NCI-H526 (cell line): ENCODE measurements at places on chromosomes 4 and X.

DNA sequence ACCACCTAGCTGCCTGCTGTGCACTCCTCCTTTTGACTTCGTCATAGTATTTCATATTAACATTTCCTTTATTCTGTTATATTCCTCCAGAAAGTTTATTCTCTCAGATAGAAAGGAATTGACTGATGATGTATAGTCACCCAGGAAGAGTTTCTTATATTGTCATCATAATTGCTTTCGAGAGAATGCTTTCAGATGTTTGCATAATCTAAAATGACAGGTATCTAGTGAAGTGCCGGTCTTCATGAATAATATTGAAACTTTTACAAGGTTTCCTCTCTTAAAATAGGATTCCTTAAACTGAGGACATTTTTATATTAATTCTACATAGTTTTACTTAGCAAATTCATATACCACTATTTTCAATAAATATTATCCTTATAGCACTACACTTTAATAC lies 10.1 kb downstream of the SEC24D start:
- DNase-seq = no peak

DNA sequence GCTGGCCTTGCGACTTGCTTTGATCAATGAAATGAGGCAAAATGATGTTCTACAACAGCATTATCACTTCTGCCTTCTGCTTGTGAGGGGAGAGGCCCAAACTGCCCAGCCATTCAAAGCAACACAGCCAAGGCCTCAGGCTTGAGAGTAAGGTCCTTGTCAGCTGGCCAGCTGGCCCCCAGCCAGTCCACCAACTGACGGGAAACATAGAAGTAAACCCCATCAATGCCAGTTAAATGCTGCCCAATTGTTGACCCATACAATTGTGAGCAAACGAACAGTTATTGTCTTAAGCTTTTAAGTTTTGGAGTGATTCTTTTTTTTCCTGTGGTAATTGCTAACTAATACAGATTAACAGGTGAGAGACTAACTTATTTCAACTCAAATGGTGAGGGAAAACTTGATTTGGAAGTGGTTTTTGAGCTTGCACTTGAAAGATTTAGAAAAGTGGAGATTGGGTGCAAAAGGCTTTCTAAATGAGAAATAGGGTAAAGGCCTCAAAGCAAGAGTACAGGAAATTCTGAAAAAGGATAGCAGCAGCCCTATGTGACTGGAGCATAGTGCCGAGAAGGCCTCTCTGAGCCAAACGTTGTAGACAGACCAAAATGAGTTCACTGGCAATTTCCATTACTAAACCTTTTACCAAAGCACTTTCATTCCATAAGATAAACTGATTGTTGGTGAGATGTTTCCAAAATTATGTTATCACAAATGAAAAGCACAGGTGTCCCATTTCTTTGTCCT lies 66.9 kb downstream of the ARHGEF38 start:
- no peak for DNase-seq

GRCh38 chr4:87851332-87851731 lies 18.6 kb downstream of the MEPE start:
- no peak for DNase-seq

GRCh38 chr4:19372390-19372789 lies 879.3 kb upstream of the SLIT2 start:
- DNase-seq = no peak

- no peak for DNase-seq
These were observed 900.9 kb downstream of the RAB28 start for GRCh38 chr4:12583275-12583674.

- no peak for DNase-seq
These were observed 7.8 kb downstream of the C4orf54 start for GRCh38 chr4:99649778-99650177.

DNA sequence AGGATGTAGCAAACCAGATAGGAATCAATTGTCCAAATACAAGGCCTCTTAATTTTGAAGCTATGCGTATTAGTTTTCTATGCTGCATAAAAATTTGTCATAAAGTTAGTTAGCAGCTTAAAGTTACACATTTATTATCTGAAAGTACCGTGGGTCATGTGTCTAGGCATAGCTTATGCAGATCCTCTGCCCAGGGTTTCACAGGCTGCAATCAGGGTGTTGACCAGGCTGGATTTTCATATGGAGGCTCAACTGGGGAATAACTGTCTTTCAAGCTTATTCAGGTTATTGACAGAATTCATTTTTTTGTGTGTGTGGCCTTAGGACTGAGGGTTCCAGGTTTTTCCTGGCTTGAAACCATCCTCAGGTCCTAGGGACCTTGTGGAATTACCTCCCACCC lies 265.1 kb downstream of the SLC39A8 start:
- no peak for DNase-seq

GRCh38 chr4:173651651-173652282 lies 121.7 kb upstream of the HAND2 start:
- no peak for DNase-seq

DNA sequence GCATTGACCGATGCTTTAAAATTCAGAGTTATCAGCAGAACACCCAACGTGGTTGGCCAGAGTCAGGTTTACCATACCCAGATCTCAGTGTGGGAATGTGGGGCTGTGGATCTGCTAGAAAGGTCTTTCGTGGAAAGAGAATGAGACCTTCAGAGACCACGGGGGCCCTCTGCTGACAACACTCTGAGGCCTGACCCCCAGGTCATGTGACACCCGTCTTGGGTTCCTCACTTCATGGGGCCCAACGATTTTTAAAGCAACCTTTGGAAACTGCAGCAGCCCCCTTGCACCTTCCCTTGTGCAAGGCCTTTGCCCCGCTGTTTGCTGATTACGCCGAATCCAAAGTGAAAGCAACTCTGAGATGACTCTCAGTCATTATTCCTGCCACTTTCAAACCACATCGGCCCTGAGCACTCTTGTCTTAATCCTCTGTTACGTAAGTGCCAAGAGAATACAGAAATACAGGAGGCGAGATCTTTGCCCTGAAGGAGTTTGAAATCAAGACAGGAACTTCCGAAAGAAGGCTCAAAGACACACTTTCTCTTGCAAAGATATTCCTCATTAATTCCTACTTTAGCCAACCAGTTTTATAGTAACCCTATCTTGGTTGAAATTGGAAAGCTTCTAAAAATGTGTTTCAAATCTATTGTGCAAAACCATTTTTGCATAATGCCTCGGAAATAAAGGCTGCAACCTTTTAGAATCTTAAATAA lies 88.3 kb downstream of the EVC2 start:
- DNase-seq = no peak

GRCh38 chrX:44203791-44204190 lies 139.7 kb downstream of the EFHC2 start:
- DNase-seq = no peak

GRCh38 chrX:132837967-132838366 lies 120.5 kb downstream of the HS6ST2 start:
- no peak for DNase-seq
